Hematopoietic multipotent progenitor cell (in vitro differentiated cells): ENCODE measurements at places on chromosomes 16 and 17.

GRCh38 chr17:45138911-45139532 lies 3.5 kb downstream of the ACBD4 start:
- DNase-seq: no peak

- DNase-seq: no peak
These were observed 40.8 kb upstream of the MED13 start for GRCh38 chr17:62105861-62106260.

DNA sequence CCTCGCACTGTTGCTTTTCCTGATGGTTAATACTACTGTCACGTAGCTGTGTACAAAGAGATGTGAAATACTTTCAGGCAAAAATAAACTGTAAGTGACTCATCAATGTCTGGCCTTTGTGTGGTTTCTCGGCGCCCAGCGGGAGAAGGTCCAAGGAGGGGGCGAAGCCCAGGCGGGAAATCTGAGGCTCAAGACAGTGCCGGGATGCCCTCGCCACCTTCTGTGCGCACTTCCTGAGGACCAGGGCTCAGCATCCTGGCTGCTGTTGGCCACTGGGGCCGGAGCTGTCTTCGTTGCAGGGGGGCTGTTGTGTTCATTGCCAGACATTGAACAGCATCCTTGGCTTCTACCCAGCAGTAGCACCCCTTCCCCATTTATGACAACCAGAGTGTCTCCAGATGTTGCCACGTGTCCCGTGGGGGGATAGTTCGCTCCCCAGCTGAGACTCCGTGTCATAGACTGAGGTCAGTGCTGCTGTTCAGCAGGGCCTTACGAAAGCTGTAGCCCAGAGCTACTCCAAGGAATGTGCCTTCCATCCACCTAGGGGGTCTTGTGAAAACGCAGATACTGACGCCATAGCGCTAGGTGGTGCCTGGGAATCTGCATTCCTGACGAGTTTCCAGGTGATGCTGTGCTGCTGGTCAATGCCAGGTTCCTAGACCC lies 67.3 kb upstream of the PLCG2 start:
- DNase-seq: peak; percentile 32

DNA sequence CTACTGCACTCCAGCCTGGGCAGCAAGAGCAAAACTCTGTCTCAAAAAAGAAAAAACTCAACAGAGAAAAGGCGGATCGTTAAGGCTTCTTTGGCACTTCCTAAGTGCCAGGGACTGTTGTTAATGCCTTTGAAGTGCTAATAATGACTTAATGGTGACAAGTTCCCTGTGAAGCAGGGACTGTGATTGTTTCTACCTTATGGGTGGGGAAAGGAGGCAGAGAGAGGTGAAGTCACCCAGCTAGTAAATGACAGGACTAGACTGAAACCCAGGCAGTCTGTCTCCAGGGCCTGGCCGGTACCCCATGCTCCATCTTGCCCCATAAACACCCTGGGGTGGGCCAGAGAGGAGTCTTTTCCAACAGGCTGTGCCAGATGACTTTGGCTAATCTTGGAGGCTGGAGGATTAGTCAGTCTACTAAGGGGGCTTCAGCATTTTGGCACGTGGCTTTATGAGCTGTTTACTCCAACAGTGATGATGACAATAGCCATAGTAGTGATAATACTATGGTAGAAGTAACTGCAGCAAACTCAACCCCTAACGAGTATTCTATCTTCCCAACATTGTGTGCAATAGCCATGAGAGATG lies 26.9 kb downstream of the ABCC1 start:
- no peak for DNase-seq

DNA sequence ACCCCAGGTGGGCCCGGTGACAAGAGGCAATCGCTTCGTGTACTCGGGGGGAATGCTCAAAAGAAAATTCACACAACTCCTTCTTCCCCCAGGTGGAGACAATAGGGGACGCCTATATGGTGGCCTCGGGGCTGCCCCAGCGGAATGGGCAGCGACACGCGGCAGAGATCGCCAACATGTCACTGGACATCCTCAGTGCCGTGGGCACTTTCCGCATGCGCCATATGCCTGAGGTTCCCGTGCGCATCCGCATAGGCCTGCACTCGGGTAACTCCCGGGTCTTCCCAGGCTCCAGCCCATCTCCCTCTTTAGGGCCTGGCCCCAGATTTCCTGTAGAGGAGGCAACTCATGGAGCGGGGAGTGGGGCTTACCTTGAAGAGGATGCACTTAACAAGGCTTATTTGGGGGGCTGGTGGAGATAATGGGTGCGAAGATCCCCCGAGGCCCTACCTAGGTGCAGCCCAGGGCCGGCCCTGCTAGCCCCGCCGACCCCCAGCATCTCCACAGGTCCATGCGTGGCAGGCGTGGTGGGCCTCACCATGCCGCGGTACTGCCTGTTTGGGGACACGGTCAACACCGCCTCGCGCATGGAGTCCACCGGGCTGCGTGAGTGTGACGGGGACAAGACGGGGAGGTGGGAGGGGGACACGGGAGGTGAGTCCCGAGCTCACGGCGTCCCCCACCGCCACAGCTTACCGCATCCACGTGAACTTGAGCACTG lies 13.0 kb downstream of the GUCY2D start:
- no peak for DNase-seq

DNA sequence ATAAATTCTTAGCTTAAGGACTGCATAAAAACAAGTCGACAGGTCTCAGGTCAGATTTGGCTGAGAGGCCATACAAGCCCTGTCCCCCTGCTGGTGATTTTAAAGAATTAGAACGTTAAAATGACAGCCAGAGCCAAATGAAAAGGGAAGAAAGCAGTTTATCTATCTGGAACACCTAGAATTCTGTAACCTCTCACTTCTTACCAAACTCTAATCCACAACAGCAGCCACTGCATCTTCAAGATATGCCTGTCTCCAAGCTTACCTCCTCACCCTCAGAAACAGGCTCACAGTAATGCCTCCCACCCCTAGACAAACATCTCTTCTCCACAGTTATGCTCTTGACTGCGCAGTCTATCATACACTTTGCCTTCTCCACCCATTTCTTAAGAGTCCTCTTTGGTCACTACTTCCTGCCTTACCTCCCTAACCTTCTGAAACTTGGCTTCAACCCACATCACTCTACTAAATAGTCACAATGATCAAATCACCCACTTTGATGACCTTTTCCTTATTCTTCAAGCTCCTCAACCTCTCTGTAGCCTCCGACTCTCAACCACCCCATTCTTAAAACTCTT lies 14.2 kb downstream of the ANKFY1 start:
- DNase-seq: peak; percentile 77

- DNase-seq: no peak
These were observed 9.8 kb upstream of the CTCF start for GRCh38 chr16:67552476-67552875.

GRCh38 chr17:39933912-39934311 lies 6.4 kb downstream of the LRRC3C start:
- no peak for DNase-seq

GRCh38 chr16:82031116-82032084 lies 3.7 kb upstream of the HSD17B2 start:
- DNase-seq: no peak

DNA sequence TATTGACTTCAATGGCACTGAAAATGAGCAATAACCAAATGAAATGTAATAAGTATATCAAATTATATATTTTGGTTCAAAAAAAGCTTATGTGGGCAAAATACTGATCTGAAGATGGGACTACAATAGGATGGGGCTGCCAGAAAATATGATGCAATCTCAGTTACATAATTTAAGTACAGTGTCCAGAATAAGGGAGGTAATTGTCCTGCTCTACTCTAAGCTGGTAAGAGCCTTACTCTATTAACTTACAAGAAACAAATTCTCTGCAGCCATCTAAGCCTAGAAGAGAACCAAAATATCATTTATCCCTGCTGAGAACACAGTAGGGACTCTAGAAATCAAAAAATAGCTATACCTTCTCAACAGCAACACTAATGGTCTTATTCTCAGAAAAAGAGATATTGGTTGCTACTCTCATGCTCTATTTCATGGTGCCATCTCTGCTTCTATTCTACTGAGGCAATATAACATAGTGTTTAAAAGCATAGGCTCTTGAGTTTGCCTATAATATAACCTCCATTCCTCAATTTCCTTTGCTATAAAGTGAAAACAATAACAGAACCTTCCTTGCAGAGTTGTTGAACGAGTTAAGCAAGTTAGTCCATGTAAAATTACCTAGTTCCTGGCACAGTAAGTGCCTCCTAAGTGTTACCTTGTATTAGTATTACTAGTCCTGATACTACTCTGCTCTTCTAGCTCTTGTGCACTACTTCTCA lies 19.9 kb downstream of the NQO1 start:
- DNase-seq: no peak

- DNase-seq: peak; percentile 77
These were observed 3.1 kb upstream of the PSMB10 start for GRCh38 chr16:67939507-67940445.

GRCh38 chr17:79019632-79020584 lies 4.1 kb upstream of the C1QTNF1 start:
- peak; percentile 82 for DNase-seq

DNA sequence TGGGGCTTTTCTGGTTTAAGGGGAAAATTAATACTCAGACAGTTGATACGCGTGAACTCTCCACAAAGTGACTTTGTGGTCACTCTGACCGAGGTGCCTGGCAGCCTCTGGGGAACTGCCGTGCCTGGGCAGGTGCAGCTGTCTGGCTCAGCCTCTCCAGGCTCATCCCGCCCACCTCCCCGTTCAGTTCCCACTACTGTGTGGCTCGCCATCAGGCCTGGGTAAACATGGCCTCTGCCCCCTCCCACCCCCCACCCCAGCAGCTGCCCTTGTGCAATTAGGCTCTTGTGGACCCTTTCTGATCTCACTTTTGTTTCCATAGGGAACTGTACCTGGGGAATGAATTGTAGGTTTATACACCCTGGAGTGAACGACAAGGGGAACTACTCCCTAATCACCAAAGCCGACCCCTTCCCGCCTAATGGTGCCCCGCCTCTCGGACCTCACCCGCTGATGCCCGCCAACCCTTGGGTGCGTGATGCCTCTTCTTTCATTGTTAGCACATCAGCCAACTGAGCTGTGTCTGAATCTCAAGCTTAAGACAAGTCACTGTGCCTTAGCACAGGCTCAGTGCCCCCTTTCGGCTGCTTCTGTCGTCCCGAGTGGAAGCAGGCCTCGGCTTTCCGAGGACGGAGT lies 27.8 kb downstream of the ZC3H18 start:
- no peak for DNase-seq

DNA sequence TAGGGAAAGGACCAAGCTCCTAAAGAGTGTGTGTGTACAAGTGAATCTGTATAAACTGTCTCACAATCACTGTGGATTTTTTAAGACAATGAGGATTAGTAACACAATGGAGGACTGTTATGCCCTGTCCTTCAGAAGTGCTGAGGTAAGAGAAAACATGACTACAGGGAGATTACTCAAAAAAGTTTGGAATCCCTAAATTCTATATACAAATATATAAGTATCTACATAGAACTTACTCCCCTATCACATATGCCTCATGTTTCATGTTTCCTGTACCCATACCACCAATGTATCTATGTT lies 81.9 kb downstream of the STH start:
- DNase-seq: no peak

GRCh38 chr17:82544431-82545070 lies 25.0 kb downstream of the FOXK2 start:
- DNase-seq: no peak

DNA sequence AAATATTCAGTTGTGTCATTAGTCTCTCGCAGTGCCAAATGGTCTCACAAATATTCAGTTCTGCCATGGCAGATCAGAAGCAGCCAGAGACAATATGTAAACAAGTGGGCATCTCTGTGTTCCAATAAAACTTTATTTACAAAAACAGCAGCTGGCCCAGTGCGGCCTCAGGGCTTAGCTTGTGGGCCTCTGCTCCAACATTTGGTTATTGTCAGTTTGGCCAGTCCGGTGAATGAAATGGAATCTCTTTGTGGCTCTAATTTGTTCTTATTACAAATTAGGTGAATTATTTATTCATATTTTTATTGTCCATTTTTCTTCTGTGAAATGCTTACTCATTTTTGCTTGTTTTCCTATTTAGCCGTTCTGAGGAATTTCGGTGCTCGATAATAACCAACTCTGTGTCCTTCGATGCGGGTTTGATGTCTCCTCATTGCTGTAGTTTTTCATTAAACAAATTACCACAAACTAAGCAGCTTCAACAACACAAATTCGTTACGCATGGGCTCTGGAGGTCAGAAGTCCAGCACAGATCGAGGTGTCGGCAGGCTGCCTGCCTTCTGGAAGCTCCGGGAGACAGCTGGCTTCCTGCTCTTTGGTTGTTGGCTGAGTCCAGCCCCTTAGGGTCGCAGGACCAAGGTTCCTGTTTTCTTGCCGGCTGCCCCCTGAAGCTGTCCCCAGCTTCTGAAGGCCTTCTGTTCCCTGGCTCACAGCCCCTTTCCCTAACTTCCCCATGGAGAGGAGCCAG lies 4.1 kb upstream of the SLC38A10 start:
- no peak for DNase-seq

DNA sequence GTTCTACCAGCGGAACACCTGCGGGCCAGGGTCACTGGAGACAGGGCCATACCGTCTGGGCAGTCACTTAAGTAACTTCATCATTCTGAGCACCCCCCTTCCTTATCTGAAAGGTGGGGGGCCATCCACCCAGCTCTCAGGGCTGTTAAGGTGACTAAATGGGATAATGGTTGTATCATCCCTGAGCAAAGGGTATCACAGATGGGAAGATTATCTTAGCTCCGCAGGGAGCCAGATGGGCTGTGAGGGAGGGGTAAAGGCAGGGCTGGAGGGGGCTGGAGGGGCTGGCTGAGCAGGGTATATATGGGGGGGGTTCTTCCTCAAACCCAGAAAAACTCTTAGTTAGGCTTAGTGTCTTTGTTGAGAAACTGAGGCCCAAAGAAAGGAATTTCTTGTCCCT lies 2.9 kb upstream of the CACNA1G start:
- DNase-seq: no peak

DNA sequence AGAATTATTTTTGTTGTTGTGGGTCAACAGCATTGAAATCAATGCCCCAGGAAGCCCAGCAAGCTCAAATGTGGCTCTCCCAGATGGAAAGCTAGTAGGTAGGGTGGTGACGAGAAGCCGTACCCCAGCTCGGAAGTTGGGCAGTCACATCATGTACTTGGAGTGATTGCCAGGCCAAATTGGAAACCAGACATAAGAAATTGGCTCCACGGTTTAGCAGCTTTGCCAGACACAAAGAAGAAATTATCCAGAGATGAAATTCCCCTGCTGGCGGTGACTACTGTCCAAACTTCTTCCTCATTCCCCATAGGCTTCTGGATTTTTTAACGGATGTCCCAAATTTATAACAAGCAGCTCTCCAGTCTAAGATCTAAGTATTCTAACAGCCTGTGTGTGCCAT lies 95.9 kb downstream of the OR1D5 start:
- no peak for DNase-seq

DNA sequence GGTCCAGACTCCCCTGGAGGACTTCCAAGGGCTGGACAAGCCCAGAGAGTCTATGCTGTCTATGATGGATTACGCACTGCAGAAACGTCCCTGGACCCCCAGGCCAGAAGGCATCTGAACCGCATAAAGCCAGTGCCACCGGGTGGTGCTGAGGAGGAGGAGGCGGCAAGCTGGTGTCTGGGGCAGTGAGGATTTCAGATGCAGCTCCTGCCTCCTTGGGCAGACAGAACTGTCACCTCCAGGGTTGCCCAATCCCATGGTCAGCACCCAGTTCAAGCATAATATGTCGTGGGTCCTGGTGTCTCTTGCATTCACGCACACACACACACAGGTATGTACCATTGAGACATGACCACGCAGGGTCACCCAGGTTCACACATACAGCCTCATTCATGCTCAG lies 25.6 kb downstream of the RAP1GAP2 start:
- no peak for DNase-seq

- peak; percentile 13 for DNase-seq
These were observed 151.9 kb upstream of the GSE1 start for GRCh38 chr16:85461022-85461813.
